NCI-H1436 treated with DMSO at 0.1 percent for 48 hours (cell line): ENCODE measurements at places on chromosomes 3 and 15.

GRCh38 chr15:58582160-58582559 is 150.4 kb downstream of the LIPC start:
- no peak for DNase-seq

GRCh38 chr15:22231603-22232002 is 151.3 kb downstream of the OR4M2 start:
- DNase-seq: no peak

DNA sequence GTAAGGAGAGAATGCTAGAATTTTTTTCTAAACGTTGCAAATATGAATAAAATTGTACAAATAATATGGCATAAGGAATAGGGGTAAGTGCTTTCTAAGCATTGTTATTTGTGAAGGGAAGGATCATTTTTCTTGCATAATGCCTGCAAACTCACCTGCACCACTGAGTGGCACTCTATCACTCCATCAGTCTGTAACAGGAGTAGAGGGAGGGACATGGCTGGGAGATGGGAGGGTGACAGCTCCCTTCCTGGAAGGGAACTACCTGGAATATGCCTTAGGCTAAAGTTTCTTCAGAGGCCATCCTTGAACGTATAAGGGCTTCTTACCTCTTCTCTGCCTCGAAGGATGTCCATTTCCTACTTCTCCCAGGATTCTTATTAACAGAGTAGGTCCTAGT is 3.0 kb downstream of the NAALADL2 start:
- DNase-seq: peak; percentile 50

DNA sequence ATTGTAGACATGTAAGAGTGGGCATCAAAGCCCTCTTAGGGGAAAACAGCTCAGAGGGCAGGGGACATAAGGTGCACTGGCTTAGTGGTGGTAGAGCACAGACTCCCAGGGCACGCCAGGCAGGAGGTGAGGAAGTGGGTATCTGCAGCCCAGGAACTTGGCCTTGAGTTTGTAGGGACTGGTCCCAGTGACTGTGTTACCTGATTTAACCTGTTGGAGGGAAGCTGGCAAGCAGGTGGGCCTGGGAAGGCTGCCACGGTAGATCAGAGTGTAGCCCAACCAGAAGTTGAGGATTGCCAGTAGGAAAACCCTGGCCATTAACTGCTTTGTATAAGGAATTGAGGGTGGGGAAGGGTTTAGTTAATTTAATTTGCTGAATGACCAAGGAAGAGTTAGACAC is 417.5 kb upstream of the C2CD4B start:
- no peak for DNase-seq

DNA sequence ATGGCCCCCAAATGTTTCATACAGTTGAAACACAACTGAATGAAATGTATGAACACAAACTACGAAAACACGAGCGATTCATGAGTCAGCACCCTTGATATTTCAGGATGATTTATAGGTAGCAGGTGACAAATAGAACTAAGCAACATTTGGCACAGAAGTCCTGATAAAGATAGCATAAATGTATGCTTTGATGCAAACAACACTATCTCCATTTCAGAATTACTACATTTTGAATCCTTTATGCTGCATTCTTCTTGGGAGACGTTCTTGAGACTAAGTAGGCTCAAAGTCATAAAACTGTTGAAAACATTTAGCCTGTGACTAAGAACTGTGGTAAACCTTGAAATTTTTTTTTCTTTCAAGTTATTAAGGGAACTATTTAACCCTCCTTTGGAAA is 200.3 kb upstream of the ICE2 start:
- no peak for DNase-seq

GRCh38 chr15:23438816-23439466 is 8.1 kb downstream of the GOLGA6L2 start:
- no peak for DNase-seq

- DNase-seq: no peak
Observed at GRCh38 chr3:32467333-32468070, 35.1 kb downstream of the CMTM6 start.

GRCh38 chr15:40439461-40439959 is 1.2 kb upstream of the BAHD1 start:
- no peak for DNase-seq

- DNase-seq: no peak
Observed at GRCh38 chr3:139564294-139564861, 24.8 kb upstream of the RBP1 start.

DNA sequence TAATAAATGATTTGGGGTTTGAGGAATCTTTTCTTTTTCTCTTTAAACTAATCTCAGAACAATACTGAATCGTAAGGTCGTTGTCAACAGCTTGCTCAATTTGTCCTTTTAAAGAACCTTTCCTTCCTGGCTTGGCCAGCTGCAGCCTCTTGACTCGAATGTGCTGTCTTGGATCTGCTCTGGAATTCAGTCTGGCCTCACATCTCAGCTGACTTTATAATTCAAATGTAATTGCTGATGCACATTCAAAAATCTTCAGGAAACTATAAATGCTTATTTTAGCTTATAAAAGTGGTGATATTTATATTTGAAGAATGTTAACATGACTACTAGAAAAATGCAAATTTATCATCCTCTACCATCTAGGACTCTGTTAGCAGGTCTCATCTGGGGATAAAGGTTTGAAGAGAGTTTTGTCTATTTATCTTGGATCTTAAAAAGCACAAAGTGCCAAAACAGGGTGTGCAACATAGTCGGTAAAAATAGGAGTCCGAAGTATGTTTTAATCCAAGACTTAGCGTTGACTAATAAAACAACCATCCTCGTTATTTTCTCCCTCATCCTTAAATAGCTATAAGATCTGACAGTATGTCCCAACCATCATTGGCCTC is 1035.2 kb downstream of the MCTP2 start:
- DNase-seq: no peak

DNA sequence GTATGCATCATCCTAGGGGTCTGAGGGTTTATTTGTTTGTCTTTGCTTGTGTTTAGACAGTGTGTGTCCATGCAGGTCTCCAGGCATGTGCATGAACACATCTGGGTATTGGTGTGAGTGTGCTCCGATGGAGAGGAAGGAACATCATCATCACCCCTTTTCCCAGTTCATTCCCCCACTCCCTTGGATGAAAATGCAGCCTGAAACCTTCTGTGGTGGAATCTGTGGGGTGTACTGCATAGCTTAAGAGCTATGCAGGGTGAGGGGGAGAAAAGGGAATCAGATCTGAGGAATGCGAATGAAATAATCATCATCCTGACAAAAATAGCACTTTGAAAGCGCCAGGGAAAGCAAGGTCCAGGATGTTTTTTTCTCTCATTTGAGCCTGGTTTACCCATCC is 520.1 kb downstream of the NTRK3 start:
- DNase-seq: no peak

GRCh38 chr3:169836942-169837275 is 24.2 kb upstream of the LRRC34 start:
- no peak for DNase-seq

GRCh38 chr3:137081711-137082110 is 123.9 kb downstream of the IL20RB start:
- no peak for DNase-seq

DNA sequence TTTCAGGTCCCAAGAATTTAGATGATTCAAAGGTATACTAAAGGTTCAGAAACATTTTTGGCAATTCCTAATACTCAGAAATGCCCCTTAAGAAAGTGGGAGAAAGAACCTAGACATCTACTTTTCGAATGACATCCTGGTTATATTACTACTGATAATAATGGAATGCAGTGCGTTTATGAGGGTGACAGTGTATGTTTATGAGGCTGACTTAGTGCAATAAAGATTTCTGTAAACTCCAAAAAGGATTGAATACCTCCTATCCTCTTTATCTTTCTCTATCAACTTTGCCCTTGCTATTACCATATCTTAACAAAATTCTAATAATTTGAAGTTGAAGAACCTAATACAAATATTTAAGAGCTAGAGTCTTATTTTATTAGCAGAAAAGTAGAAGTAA is 348.9 kb upstream of the EPHA6 start:
- DNase-seq: no peak

DNA sequence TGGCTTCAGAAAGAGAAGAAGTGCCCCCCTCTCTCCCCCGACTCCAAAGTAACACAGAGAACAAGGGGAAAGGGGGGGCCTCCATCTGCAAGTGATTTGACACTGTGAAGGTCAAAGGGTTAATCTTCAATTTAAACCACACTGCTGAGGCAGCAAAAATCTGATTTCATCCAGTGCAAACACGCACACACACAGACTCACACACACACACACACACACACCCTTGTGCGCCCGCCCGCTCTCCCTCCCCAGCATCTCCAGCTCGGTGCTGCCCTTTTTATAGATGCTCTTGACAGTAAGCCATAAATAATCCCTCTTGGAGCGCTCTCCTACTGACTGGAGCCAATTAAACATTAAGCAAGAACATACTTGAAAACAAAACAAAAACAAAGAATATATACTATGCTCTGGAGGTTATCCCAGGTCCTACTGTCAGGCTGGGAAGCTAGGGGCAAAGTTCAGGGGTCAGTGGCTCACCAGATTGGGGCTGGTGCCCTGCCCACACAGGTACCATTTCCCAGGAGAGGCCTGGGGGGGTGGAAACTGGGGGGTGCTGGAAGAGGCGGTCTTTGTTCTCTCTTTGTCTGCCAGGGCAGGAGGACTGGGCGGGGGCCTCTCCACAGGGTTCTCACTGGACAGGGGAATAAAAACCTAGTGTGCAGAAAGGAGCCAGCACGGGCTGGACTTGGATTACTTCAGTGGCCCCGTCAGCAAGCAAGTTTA is 16.3 kb downstream of the BMF start:
- DNase-seq: peak; percentile 73

GRCh38 chr3:112030901-112031300 is 3.6 kb upstream of the TMPRSS7 start:
- DNase-seq: no peak

- DNase-seq: no peak
Observed at GRCh38 chr15:71294911-71295602, 179.8 kb downstream of the THSD4 start.

DNA sequence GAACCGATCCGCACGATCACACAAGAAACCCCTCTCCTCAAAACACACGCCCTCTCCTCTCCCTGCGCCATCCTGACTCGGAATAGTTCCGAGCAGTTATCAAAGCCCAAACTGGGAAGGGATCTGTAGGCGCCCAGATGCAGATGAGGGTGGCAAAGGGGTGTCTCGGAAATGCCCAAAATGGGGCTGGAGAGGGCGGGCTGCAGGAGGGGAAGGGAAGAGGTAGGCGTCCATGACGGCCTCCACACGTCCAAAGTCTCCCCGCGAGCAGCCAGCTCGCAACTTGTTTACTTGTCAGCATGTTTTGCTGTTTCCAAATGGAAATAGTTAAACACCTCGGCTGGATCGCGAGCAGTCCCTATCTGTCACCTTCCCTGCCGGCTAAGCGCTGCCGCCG is 1.5 kb downstream of the NTRK3 start:
- no peak for DNase-seq

DNA sequence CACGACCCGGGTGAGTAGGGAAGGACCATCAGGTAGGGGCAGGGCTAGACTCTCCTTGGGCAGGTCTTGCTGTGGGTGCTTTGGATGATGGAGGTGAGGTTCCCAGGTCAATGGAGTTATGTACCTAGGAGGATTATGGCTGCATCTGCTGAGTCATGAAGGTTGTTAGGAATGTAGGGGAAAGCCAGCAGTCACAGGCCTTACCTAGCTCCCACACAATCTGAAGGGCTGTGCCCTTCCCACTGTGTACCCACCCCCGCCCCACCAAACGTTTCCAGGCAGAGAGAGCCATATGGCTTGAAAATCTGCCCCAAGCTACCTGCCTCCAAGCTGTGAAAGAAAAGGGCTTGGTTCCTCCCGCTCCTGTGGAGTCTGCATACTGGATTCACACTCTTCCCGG is 573.4 kb upstream of the DPPA4 start:
- no peak for DNase-seq

DNA sequence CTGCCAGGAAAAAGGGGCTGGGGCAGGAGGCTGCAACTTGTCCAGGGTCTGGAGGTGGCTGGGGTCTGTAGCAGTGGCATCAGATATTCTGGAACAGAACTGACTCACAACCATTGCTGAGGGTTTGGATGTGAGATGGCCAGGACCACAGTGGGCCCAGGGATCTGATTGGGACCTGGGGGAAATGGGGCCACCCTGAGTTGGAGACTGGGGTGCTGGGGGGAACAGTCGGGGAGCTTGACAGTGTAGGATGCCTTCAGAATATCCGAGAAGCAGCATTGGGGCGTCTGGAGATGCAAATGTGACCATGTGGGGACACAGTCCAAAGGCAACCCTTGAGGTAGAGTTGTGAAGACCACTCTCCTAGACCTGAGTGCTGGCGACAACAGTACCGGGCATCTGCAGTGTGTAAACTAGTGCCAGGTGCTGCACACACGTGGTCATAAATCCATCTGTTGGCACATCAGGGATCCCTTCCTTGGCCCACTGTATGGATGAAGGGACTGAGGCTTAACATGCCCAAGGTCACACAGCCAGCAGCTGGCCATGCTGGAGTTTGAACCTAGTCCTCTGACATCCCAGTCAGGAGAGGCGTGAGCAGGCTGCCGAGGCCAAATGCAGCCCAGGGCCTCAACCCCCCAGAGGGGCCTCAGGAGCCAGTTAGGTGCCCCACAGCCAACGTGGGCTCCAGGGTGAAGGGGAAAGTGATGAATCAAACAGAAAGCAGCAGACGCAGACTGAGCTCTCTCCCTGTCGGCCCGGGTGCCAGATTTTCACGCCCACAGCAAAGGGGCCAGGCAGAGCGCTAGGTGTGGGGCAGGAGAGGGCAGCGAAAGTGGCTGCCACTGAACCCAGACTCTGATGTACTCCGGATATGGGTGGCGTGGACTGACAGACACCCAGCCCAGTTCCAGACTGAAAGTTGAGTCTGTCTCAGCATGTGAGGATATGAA is 18.8 kb downstream of the HEMK1 start:
- DNase-seq: no peak

DNA sequence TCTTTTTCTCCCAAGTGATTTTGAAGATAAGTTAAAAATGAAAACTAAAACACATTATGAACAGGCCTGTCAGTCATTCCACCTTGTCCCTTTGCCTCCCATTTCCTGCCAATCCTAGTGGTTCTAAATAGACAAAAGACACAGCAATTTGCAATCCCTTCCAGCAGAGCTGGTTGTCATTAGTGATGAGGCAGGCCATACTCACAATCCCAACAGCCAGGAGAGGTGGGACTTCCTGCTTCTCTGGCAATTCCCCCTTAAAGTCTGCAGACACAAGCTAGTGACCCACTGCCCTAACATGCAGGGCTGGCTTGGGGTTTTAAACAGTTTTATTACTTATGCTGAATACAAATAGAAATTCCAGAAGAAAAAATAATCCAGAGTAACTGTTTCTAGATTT is 38.4 kb upstream of the RBP1 start:
- DNase-seq: no peak

GRCh38 chr3:133469140-133469731 is 69.4 kb downstream of the BFSP2 start:
- no peak for DNase-seq

GRCh38 chr3:14340960-14341708 is 61.3 kb upstream of the SLC6A6 start:
- no peak for DNase-seq
